Ovary (tissue), 10 donors: ENCODE measurements at places on chromosomes 2 and 18.

- H3K4me1 ChIP-seq, result no peaks in the 10 kb centered on the region
- no peak overlapping the region for H3K4me3 ChIP-seq
- H3K27me3 ChIP-seq, result no peaks in the 10 kb centered on the region
- DNase-seq, result no peak
Observed at GRCh38 chr2:168432565-168433186, 23.4 kb upstream of the CERS6 start.

DNA sequence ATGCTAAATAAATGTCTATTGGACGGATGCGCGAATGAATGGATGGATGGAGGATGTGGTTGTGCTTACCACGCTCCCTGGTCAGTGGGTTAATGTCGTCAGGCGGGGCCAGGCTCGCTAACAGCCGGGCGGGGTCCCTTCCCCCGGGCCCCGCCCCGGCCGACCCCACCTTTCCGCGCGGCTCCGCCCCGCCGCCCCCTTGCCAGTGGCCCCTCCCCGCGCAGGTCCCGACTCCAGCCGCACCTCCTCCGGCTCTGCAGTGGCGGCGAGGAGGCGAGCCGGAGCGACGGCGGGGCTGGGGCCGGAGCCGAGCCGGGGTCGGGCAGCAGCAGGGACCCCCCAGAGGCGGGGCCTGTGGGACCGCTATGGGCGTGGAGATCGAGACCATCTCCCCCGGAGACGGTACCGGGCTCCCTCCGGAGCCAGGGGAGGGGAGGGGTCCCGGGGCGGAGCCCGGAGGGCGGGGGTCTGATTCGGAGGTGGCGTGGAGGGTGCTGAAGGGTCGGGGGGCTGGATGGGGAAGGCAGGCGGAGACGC lies at the start of gene FKBP1B:
TSS of gene FKBP1B (plus strand) at position 257 of the 537 bp plus-strand sequence. CDS start at position 366, 109 bp downstream.
- H3K27ac ChIP-seq, result peak within 1 kb of the TSS; percentile 46
- peak; percentile 56 for DNase-seq
- H3K27me3 ChIP-seq, result no peaks in the 10 kb centered on the region
- H3K4me1 ChIP-seq, result peaks cover 4% of the 10 kb centered on the region
- H3K4me3 ChIP-seq, result peak within 1 kb of the TSS; percentile 76

GRCh38 chr2:99856119-99856518 lies 286.3 kb downstream of the AFF3 start:
- H3K4me1 ChIP-seq, result peaks cover 2% of the 10 kb centered on the region
- no peaks in the 10 kb centered on the region for H3K36me3 ChIP-seq
- no peaks in the 10 kb centered on the region for H3K27me3 ChIP-seq

GRCh38 chr2:108612514-108613183 lies 78.4 kb downstream of the LIMS1 start:
- H3K27ac ChIP-seq, result peak overlapping the region; percentile 23
- peaks cover 22% of the 10 kb centered on the region for H3K4me1 ChIP-seq
- no peak for DNase-seq
- H3K36me3 ChIP-seq, result no peaks in the 10 kb centered on the region
- H3K27me3 ChIP-seq, result no peaks in the 10 kb centered on the region

DNA sequence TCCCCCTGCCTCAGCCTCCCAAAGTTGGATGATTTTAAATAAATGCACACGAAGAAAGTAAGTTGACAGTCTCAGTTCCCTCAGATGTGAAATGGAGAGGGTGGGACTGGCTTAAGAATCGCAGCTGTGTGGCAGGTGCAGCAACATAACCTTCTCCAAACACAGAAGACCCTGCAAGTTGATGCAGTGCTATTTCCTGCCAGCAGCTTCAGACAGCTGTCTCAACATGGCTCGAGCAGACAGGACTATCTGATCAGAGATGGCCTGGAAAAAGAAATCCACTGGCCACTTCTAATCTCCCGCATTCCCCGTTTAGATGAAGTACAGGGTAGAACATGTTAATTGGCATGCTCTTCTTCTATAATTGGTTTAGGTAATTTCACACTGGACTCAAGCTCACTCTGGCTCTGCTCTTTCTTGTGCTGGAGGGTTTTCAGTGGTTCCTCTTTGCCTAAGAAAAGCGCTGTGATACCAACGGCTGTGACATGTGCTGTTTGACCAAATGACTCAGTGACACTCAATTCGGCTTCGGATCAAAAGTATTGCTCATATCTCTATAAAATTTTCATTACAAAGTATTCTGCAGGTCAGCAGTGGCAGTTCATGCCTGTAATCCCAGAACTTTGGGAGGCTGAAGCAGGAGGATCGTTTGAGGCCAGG lies 40.2 kb downstream of the MYOM1 start:
- no peak overlapping the region for H3K4me3 ChIP-seq
- H3K4me1 ChIP-seq, result peaks cover 2% of the 10 kb centered on the region
- no peak overlapping the region for H3K27ac ChIP-seq
- H3K27me3 ChIP-seq, result no peaks in the 10 kb centered on the region
- DNase-seq, result no peak
- H3K36me3 ChIP-seq, result no peaks in the 10 kb centered on the region

- DNase-seq, result peak; percentile 28
- H3K27ac ChIP-seq, result peak overlapping the region; percentile 98
- no peaks in the 10 kb centered on the region for H3K27me3 ChIP-seq
- no peaks in the 10 kb centered on the region for H3K36me3 ChIP-seq
- H3K4me1 ChIP-seq, result no peaks in the 10 kb centered on the region
- H3K4me3 ChIP-seq, result peak overlapping the region; percentile 82
Observed at GRCh38 chr18:47931718-47932103, 1.3 kb upstream of the SMAD2 start.

GRCh38 chr2:141557329-141558095 lies 573.3 kb downstream of the LRP1B start:
- H3K36me3 ChIP-seq, result no peaks in the 10 kb centered on the region
- H3K4me3 ChIP-seq, result no peak overlapping the region
- H3K4me1 ChIP-seq, result no peaks in the 10 kb centered on the region
- no peaks in the 10 kb centered on the region for H3K27me3 ChIP-seq
- H3K27ac ChIP-seq, result no peak overlapping the region

DNA sequence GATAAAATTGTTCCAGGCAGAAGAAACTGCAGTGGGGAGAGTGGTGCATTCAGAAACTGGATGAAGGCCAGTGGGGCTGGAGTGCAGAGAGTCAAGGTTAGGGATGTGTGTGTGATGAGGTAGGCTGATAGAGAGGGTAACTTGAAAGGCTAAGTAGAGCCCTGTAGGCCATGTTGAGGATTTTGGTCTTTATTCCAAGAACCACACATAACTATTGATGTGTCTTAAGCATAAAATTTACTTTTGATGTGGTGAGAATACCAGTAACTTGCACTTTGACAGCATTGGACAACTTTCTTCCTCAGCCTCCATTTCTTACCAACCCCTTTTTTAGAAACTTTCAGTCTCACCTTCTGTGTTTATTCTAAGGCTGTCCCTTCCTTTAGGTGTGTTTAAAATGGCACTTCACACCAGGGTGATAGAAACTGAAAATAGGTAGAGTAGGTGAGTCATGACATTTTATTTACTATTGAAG lies 22.6 kb downstream of the MTX2 start:
- no peaks in the 10 kb centered on the region for H3K27me3 ChIP-seq
- H3K27ac ChIP-seq, result no peak overlapping the region
- H3K4me3 ChIP-seq, result no peak overlapping the region
- peaks cover 4% of the 10 kb centered on the region for H3K4me1 ChIP-seq
- H3K36me3 ChIP-seq, result no peaks in the 10 kb centered on the region
- DNase-seq, result peak; percentile 24

DNA sequence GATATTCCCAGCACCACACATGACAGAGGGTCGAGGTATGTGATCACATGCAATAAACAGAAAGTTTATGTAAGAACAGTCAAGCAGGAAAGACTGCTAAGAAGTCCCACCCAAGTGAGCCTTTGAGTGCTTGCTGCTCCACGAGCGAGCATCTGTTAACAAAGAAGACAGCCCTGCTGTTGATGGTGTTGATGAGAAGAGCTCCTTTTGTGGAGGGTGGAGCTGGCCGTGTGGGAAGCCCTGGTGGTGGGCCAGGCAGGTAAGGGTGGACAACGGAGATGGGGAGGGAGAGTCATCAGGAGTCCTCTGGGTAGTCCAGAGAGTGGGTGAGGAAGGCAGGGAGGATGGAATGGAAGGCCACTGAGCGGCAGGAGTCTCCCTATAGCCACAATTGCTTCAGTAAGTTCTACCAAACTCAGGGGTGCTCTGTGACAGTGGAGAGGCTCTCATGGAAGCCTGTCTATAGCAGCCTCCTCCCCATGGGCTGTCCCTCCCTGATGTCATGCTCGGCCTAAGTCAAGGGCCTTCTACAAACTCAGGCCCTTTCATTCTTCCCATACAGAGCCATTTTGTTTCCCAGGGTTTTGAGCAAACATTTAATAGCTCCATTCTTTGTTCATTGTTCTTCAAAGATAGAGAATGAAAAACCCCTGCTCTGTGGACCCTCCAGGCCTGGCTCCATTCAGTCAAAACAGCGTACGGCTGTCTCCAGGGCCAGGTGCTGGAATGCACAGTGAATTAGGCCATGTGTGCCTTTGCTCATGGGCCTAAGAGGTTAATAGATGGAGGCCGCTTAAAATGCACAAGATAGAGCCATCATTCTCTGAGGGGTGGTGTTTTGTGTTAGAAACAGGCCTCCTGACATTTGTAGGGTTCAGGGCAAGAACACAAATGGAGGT lies 494.2 kb upstream of the RAB6C start:
- no peaks in the 10 kb centered on the region for H3K4me1 ChIP-seq
- no peaks in the 10 kb centered on the region for H3K36me3 ChIP-seq
- H3K27me3 ChIP-seq, result no peaks in the 10 kb centered on the region

- no peak for DNase-seq
- H3K4me3 ChIP-seq, result no peak overlapping the region
- H3K36me3 ChIP-seq, result no peaks in the 10 kb centered on the region
Observed at GRCh38 chr18:78579854-78580577, 399.6 kb upstream of the SALL3 start.

DNA sequence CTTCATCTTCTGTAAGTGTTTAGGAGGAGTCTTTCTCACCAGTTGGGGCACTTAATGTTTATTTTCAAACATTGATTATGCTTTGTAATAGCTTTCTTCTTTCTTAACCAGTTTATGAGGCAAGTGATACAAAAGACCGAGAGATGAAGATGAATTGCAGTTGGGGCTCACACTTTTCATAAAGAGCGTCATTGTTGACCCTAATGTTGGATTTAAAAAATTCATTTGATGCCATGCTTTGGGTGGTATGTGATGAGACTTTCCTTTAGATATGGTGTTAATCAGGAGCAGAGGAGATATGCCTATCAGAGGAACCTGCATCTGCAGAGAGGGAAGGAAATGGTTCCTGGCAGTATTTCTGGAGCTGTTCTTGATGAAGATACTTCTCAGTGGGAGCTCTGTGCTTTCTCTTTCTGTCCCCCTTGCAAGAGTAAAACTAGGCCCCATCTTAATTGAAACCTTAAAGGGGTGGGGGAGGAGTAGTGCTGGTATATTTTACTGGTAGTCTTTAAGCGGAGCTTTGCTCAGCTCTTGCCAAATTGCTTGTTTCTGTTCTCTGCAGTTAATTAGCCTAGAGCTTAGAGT lies 2.3 kb downstream of the EML4 start:
- H3K27ac ChIP-seq, result no peak overlapping the region
- no peaks in the 10 kb centered on the region for H3K27me3 ChIP-seq
- DNase-seq, result no peak
- peaks cover 5% of the 10 kb centered on the region for H3K4me1 ChIP-seq
- H3K36me3 ChIP-seq, result no peaks in the 10 kb centered on the region
- H3K4me3 ChIP-seq, result no peak overlapping the region
